ENCODE measurements at places on chromosomes 7 and 10. TPM values are rescaled to one million over a fixed set of nuclear protein-coding genes. Genes with fewer than 3 reads are reported as not detected.

Gene PON3
- 0.77 TPM for total RNA-seq

Gene TMEM176B
- total RNA-seq, result 45.2 TPM

Gene RBP4
- 4.2 TPM for total RNA-seq

DNA sequence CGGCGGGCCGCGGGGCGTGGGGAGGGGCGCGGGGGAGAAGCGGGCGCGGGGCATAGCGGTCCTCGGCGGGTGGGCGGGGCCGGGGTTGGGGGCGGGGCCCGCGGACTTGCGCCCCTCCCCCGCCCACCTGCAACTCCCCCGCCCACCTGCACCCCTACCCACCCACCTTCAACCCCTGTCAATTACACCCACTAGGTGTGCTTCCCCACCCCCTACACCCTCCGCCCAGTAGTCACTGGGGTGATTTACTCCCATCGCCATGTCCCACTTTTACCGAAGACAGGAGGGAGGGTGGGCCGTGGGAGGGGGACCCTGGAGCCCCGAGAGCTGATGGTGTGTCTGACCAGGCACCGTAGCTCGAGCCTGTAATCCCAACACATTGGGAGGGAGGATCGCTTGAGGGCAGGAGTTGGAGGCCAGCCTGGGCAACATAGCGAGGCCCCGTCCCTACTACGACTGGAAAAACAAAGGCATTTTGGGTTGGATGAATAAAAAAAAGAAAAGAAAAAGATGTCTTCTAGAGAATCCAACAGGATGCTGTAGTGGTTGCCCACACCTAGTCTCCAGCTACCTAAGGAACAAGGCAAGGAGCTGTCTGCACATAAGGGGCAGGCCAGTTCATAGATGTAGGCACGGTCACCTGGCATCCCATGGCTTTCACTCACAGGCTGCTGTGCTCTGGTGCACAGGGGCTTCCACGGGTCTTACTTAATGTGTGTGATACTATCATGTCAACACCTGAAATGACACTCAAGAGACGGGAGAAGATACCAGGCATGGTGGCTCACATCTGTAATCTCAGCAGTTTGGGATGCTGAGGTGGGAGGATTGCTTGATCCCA lies 761 bp downstream of the KCTD7 start:
- DNase-seq, result no peak

GRCh38 chr10:87961314-87961713 lies 97.9 kb downstream of the PTEN start:
- no peak for DNase-seq

- DNase-seq, result no peak
Observed at GRCh38 chr10:84397735-84398144, 69.4 kb downstream of the CCSER2 start.

GRCh38 chr10:60615541-60615940 lies 162.7 kb upstream of the CDK1 start:
- DNase-seq, result no peak

GRCh38 chr7:131057794-131058070 lies 269.9 kb upstream of the MKLN1 start:
- no peak for DNase-seq

DNA sequence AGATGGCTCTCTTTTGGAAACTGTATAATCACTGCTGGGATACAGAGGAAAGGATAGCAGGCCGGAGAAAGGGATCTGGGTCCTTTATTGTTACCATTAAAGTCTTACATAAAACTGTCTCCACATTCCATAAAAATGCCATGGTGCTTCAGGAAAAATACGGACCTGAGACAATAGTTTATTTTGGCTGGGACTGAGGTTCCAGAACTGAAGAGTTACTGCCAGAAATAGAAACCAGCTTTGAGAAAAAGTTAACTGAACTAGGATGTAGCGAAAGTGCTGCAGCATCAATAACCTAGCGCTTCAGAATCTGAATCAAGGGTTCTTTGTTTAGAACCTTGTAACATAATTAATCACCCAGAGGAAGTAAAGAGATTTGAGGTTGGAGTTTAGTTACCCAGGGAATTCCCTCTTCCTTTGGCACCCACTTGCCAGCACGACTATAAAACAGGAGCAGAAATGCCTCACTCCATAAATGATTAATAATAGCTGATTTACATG lies 38.0 kb downstream of the MEOX2 start:
- no peak for DNase-seq

DNA sequence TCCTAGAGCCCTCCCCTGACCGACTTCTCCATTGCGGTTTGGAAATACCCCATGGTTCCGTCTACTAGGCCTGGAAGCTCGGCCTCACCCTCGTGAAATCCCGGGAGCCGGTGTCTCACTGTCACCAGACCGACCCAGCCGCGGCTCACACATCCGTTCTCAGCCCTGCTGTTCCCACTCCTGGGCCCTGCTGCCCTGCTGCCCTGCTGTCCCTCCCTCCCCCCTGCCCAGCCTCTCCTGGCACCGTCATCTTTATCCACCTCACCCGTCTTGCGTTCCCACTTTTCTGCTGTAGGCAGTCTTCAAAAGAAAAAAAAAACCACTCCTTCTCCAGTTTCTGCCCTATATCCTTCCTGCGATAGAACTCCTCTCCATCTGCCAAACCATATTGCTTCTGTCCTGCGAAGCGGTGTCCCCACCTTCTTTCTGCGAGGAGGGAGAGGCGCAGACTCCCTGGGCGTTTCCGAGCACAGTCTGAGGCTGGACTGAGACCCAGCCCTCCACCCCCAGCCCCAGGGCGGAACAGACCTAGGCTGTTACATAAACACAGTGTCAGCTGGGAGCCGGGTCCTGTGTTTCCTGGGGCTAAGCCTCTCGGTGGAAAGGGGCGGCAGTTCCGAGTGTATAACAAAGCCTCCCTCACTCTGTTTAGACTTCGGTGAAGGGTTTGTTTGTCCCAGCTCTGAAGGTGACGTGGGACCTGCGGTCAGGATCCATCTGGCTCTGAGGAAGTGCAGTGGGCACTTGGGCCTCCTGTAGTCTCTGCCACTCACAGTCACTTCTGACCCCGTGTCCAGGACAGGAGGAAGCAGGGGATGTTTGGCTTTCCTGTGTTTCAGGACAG lies 2.8 kb downstream of the AGAP3 start:
- DNase-seq, result peak; percentile 77

Data from left ventricle myocardium superior (tissue), 1 donor.